ENCODE measurements at places on chromosomes 12 and 14. TPM values are rescaled to one million over a fixed set of nuclear protein-coding genes. Genes with fewer than 3 reads are reported as not detected.

The SEC23A gene
- total RNA-seq = 106 TPM

The DRAM1 gene
- total RNA-seq = 4.1 TPM

The FAM181A gene
- total RNA-seq = 3.5 TPM

DNA sequence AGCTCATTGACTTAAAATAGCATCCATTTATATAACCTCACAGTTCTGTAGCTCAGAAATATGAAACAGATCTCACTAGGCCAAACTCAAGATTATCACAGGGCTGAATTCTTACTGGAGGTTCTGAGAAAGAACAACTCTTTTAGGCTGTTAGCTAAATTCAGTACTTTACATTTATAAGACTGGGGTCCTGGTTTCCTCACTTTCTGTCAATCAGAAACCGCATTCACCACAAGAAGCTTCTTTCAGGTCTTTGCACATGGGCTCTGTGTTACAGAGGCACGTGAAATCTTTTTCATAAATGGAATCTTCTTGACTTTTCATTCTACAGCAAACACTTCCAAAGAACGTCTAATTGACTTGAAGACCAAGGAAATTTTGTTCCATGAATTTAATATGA, 876.3 kb upstream of the FOXG1 start:
- DNase-seq = no peak

- DNase-seq = no peak
Measured at GRCh38 chr12:105955976-105956375, 182.8 kb downstream of the NUAK1 start.

DNA sequence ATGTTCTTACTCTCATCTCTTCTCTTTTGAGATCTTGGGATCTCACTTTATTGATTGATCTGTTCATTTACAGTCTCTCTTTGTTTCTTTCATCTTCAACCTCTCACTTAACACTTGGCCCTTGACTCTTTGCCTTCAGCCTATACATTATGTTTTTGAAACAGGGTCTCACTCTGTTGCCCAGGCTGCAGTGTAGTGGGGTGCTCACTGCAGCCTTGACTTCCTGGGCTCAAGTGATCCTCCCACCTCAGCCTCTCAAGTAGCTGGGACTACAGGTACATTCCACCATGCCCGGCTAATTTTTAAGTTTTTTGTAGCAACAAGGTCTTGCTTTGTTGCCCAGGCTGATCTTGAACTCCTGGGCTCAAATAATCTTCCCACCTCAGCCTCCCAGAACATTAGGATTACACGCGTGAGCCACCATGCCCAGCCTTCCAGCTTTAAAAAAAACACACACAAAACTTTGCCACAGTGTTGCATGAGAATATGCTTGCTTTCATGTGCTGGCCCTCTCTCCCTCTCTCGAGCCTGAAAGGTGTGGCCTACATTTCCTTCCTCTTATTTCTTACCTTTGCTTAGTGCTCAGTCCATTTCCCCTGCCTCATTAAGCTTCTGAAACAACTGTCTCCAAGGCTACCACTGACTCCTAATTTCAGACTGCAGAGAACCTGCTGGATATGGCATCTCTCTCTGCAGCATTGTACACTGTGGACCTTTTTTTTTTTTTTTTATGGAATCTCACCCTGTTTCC, 9.9 kb downstream of the DIP2B start:
- DNase-seq = no peak

DNA sequence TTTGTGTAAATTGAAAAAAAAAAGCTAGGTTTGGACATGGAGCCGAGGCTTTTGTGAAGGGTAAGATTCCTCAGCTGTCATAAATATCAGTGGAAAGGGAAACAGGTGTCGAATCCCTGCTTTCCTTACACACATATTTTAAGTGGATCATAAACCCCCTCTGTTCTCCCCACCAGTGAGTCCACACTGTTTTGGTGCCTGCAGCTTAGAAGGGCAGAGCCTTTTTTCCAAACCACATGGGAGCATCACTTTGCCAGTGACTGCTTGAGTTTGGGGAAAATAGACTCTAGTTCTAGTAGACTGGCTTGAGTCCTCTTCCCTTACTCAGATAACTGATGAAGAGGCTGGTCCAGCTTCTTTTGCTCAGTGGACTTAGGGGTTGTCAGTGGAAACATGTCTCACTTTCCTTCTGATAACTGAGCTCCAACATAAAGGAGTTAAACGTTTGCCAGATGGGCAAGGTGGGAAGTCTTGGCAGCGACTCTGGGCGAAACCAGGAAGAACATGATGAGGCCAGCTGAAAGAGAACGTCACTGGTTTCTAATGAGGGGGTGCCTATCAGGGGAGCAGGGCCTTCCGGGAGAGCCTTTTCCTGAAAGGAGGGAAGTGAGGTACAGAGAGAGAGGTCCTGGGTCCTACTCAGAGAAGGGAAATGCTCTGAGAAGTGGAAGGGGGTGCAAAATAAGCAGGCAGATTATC, 168.1 kb upstream of the PARP11 start:
- peak; percentile 33 for DNase-seq

- no peak for DNase-seq
Measured at GRCh38 chr14:69046476-69046860, 67.4 kb upstream of the ACTN1 start.

DNA sequence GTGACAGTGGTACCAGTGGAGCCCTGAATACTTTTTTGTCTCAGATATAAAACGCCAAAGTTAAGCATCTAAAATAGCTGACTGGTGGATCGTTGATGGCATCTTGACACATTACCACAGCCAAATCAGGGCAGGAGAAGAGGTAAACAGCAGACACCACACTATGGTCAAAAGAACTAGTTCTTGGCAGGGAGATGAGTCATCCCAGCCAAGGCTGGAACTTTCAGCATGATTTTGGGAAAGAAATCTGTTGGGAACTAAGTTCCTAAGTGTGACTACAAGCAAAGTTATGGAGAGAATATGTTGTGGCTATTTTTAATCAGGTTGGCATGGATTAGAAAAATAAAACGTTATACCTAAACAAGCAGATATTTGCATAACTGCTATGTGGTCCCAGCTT, 36.9 kb downstream of the LGR5 start:
- DNase-seq = no peak

- DNase-seq = no peak
Measured at GRCh38 chr12:26818201-26818600, 14.8 kb downstream of the ITPR2 start.

GRCh38 chr12:72872238-72872887, 600.2 kb downstream of the TRHDE start:
- DNase-seq = no peak

- DNase-seq = no peak
Measured at GRCh38 chr14:90703841-90704737, 112.1 kb downstream of the TTC7B start.

Data from spinal cord (tissue), 10 donors.